ENCODE measurements at places on chromosomes 6 and 20. TPM values are rescaled to one million over a fixed set of nuclear protein-coding genes. Genes with fewer than 3 reads are reported as not detected.

DNA sequence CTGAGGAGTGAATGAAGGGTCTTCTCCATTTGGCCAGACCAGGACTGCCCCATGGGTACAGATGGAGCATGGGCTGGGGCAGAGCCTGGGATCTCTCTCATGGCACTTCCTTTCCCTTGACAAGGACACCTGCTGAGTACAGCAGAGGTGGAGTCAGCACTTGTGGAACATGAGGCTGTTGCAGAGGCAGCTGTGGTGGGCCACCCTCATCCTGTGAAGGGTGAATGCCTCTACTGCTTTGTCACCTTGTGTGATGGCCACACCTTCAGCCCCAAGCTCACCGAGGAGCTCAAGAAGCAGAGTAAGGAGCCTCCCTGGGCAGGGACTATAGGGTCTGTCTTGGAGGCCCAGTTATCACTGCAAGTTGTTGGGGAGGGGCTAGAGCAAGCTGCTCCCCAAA is 29.6 kb downstream of the GSS start:
- H3K4me1 ChIP-seq: peaks cover 24% of the 10 kb centered on the region
- no peaks in the 10 kb centered on the region for H3K27me3 ChIP-seq
- H3K27ac ChIP-seq: no peak overlapping the region
- DNase-seq: no peak
- H3K36me3 ChIP-seq: peaks cover 77% of the 10 kb centered on the region

- peak; percentile 90 for DNase-seq
- no peaks in the 10 kb centered on the region for H3K27me3 ChIP-seq
- peak within 1 kb of the TSS; percentile 76 for H3K4me3 ChIP-seq
- peaks cover 43% of the 10 kb centered on the region for H3K4me1 ChIP-seq
Measured at GRCh38 chr6:149749594-149750135, at the start of gene PCMT1. PCMT1 (plus strand) TSS chr6:149749741; CDS start chr6:149749902, 161 bp downstream.

- H3K27me3 ChIP-seq: no peaks in the 10 kb centered on the region
- no peaks in the 10 kb centered on the region for H3K36me3 ChIP-seq
- H3K4me3 ChIP-seq: no peak overlapping the region
- DNase-seq: no peak
- H3K4me1 ChIP-seq: peaks cover 17% of the 10 kb centered on the region
Measured at GRCh38 chr6:53624502-53624901, 41.1 kb downstream of the KLHL31 start.

DNA sequence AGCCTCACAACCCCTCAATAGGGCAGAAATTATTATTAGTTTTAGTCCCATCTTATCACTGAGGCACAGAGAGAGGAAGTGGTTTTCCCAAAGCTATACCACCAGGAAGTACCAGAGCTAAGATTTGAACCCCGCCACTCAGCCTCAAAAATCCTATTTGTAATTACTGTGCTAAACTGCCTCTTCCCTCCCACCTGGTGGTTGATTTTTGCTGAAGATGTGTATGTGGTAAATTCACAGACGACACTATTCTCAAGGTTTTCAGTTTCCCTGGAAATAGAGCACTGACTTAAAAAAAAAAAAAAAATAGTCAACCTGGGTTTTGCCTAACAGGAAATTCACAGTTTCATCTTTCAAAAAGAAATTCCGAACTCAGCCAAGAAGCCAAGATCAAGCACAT is 57.9 kb downstream of the TSHZ2 start:
- peaks cover 12% of the 10 kb centered on the region for H3K4me1 ChIP-seq
- H3K36me3 ChIP-seq: no peaks in the 10 kb centered on the region
- no peak for DNase-seq
- H3K4me3 ChIP-seq: no peak overlapping the region
- H3K27ac ChIP-seq: no peak overlapping the region

- H3K4me3 ChIP-seq: no peak overlapping the region
- no peak for DNase-seq
- no peaks in the 10 kb centered on the region for H3K36me3 ChIP-seq
- H3K4me1 ChIP-seq: peaks cover 25% of the 10 kb centered on the region
- H3K27me3 ChIP-seq: peaks cover 2% of the 10 kb centered on the region
Measured at GRCh38 chr20:62840244-62841197, 21.1 kb downstream of the TCFL5 start.

ANKRD6 gene
- 3.4 TPM for total RNA-seq

GRCh38 chr6:50712291-50712690 is 1.0 kb upstream of the TFAP2D start:
- H3K36me3 ChIP-seq: no peaks in the 10 kb centered on the region
- no peak overlapping the region for H3K27ac ChIP-seq
- H3K4me1 ChIP-seq: peaks cover 4% of the 10 kb centered on the region
- no peak overlapping the region for H3K4me3 ChIP-seq
- H3K27me3 ChIP-seq: peaks cover 93% of the 10 kb centered on the region

GRCh38 chr6:89385846-89386245 is 26.2 kb downstream of the RRAGD start:
- H3K27me3 ChIP-seq: no peaks in the 10 kb centered on the region
- H3K27ac ChIP-seq: peak overlapping the region; percentile 49
- DNase-seq: no peak
- H3K4me1 ChIP-seq: peaks cover 6% of the 10 kb centered on the region
- H3K4me3 ChIP-seq: no peak overlapping the region
- no peaks in the 10 kb centered on the region for H3K36me3 ChIP-seq

- H3K4me3 ChIP-seq: no peak within 1 kb of the TSS
- no peaks in the 10 kb centered on the region for H3K27me3 ChIP-seq
- H3K27ac ChIP-seq: no peak within 1 kb of the TSS
- H3K4me1 ChIP-seq: no peaks in the 10 kb centered on the region
Measured at GRCh38 chr6:45327956-45328522, at the start of gene RUNX2. RUNX2 (plus strand) TSS chr6:45328330; CDS start chr6:45328727, 397 bp downstream.

DNA sequence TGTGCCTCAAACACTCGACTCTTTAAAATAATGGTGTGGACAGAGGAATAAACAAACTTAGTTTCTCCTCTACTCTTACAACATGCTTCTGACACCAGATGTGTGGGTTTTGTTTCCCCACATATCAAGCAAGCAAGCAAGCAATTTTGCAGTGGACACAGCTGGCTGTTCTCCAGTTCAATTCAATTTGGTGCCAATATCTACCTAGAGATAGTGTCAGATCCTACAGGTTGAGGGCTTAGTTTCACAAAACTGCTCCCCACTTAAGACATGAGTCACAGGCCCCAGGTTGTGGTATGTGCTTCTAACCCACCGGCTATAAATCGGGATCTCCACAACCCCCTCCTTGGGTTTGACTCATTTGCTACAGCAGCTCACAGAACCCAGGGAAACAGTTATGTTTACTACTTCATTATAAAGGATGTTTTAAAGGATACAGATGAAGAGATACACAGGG is 131.4 kb upstream of the TRAF3IP2 start:
- no peak for DNase-seq
- peaks cover 6% of the 10 kb centered on the region for H3K36me3 ChIP-seq
- H3K4me1 ChIP-seq: peaks cover 15% of the 10 kb centered on the region
- no peak overlapping the region for H3K27ac ChIP-seq

MYLK4 gene
- 6.6 TPM for total RNA-seq

DNA sequence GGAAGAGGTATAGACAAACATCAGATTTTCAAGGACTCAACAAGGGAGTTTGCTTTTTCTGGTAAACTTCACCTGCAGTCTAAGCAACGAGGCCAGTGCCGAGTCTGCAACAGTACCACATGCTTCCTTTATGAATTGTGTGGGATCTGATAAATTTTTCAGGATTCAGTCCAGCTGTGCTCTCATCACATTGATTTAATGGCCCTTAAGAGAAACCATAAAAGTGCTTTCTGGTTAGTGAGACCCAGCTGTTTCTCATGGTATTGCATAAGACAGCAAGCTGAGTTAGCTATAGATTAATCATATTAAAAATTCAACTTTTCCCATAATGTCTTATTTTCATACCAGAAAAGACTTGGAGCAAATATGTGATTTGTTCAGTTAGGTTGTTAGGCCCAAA is 291.4 kb downstream of the CENPW start:
- DNase-seq: no peak
- H3K27me3 ChIP-seq: no peaks in the 10 kb centered on the region
- H3K4me1 ChIP-seq: no peaks in the 10 kb centered on the region
- no peaks in the 10 kb centered on the region for H3K36me3 ChIP-seq
- no peak overlapping the region for H3K27ac ChIP-seq
- H3K4me3 ChIP-seq: no peak overlapping the region

BIRC7 gene
- 3.0 TPM for total RNA-seq

DNA sequence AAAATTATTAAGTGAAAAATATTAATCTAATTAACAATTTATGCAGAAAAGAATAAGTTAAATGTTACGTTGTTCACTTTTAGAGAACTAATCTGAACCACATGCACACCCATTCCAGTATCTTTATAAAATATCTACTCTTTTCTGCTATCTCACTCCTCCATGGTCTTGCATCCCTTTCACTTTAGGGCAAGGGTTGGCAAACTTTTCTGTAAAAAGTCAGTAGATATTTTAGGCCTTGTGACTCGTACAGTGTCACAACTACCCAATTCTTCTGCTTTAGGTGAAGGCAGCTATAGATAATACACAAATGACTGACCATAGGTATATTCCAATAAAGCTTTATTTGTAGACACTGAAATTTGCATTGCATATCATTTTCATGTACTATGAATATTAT is 39.7 kb upstream of the SUPT3H start:
- H3K27me3 ChIP-seq: peaks cover 67% of the 10 kb centered on the region
- no peak overlapping the region for H3K27ac ChIP-seq
- peaks cover 30% of the 10 kb centered on the region for H3K4me1 ChIP-seq

LZTS3 gene
- total RNA-seq: 9.3 TPM

RNF182 gene
- 0.86 TPM for total RNA-seq

DNA sequence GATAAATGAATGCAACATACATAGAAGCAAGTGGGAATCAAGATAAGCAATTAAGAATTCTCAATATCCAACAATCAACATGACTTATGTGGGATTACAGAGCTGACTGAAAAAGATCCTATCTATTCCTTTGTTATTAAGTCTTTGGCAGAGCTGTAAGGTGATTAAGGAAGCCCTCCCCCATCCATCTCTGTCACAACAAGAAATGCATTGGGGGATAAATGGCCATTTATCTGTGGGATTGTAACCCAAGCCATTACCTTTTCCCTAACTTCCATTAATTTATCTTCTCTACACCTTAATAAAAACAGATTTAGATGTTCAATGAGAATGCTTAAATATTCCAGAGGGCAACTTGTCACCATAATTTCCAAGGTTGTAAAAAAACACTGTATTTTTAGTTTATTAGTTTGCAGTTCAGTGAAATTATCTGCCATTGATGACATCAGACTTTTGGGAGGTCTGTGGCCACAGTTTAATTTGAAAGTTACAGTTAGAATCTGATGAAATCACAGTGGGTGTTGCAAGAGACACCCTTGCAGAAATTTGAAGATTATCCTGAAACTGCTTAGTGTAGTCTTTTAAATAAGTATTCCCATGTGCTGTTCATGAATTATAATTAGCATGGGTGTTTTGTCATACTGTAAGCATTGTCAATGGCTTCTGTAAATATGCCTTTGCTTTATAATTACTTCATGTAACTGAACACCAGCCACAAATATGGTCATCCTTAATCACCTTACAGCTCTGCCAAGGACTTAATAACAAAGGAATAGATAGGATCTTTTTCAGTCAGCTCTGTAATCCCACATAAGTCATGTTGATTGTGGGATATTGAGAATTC is 49.4 kb upstream of the FYN start:
- DNase-seq: no peak
- no peaks in the 10 kb centered on the region for H3K4me1 ChIP-seq
- H3K4me3 ChIP-seq: no peak overlapping the region
- H3K27ac ChIP-seq: no peak overlapping the region
- H3K27me3 ChIP-seq: no peaks in the 10 kb centered on the region

DNA sequence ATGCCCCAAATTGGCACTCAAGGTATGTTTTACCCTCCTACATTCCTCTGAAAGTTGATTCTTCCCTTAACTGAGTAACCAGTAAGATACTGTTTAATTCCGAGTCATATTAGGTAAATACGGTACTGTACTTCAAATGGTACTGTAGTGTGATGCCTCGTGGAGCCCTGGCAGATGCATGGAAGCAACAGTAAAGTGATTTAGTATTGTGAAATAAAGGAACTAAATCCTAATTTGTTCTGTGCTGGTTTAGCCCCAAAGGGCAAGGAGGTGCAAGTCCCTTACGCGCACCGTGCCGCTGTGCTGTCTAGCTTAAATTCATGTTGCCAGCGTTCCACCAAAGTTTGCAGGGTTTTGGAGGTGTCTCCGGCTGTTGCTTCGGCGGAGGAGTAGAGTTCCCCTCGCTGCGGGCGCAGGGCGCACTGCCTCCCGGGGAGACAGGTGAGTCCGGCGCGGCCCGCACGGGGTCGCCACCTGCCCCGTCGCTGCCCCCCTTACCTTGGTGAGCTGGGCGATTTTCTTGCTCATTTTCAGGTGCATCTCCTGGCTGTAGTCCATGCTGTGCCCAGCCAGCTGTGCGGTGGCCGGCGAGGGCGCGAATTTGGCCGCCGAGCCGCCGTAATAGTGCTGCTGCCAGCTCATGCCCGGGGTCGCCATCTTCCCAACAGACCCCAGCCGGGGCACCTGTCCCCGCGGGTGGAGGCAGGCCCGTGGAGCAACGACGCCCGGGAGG is 655 bp downstream of the FAM184A start:
- no peaks in the 10 kb centered on the region for H3K27me3 ChIP-seq
- H3K4me3 ChIP-seq: peak overlapping the region; percentile 71
- H3K36me3 ChIP-seq: no peaks in the 10 kb centered on the region
- H3K27ac ChIP-seq: peak overlapping the region; percentile 61
- peak; percentile 81 for DNase-seq

GRCh38 chr6:102381203-102381602 is 987.7 kb downstream of the GRIK2 start:
- H3K27ac ChIP-seq: no peak overlapping the region
- no peak overlapping the region for H3K4me3 ChIP-seq
- H3K27me3 ChIP-seq: no peaks in the 10 kb centered on the region
- DNase-seq: no peak

SLC12A5 gene
- total RNA-seq: not detected

GRCh38 chr6:131368198-131368911 is 204.7 kb upstream of the ARG1 start:
- H3K27ac ChIP-seq: no peak overlapping the region
- DNase-seq: no peak
- H3K36me3 ChIP-seq: no peaks in the 10 kb centered on the region
- peaks cover 5% of the 10 kb centered on the region for H3K4me1 ChIP-seq
- H3K4me3 ChIP-seq: no peak overlapping the region

GRCh38 chr6:153563001-153563400 is 431.9 kb upstream of the RGS17 start:
- H3K27me3 ChIP-seq: no peaks in the 10 kb centered on the region
- H3K4me3 ChIP-seq: no peak overlapping the region
- H3K4me1 ChIP-seq: no peaks in the 10 kb centered on the region
- H3K36me3 ChIP-seq: no peaks in the 10 kb centered on the region

DNA sequence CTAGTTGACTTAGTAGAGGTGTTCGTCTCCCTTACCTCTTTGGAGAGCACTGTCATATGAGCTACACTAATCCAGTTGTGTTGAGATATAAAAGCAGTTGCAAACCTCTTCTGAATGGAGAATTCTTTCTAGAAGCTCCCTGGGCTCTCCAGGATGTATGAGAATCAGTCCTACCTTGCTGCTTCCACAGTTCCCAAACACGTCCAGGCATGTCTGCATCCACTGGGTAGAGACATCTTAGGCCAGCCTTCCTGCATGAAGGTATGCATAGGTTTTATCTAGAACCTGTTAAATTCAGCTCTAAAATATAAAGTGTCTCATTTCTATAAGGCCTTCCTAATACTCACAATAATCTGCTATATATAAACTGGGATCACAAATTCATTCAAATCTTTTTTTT is 297.7 kb downstream of the CDC5L start:
- no peaks in the 10 kb centered on the region for H3K4me1 ChIP-seq
- no peak overlapping the region for H3K27ac ChIP-seq
- no peak for DNase-seq

All from suprapubic skin (tissue), 4 donors.